ENCODE measurements at places on chromosomes 2 and 18.
A peak's percentile ranks its signal among the peaks of the same experiment; 100 is the strongest.

- no peak for DNase-seq
Observed at GRCh38 chr2:73291461-73292315, 1.7 kb downstream of the EGR4 start.

GRCh38 chr2:36562973-36563532 is 34.9 kb downstream of the FEZ2 start:
- DNase-seq = no peak

- DNase-seq = no peak
Observed at GRCh38 chr2:100743741-100744140, 76.2 kb upstream of the NPAS2 start.

DNA sequence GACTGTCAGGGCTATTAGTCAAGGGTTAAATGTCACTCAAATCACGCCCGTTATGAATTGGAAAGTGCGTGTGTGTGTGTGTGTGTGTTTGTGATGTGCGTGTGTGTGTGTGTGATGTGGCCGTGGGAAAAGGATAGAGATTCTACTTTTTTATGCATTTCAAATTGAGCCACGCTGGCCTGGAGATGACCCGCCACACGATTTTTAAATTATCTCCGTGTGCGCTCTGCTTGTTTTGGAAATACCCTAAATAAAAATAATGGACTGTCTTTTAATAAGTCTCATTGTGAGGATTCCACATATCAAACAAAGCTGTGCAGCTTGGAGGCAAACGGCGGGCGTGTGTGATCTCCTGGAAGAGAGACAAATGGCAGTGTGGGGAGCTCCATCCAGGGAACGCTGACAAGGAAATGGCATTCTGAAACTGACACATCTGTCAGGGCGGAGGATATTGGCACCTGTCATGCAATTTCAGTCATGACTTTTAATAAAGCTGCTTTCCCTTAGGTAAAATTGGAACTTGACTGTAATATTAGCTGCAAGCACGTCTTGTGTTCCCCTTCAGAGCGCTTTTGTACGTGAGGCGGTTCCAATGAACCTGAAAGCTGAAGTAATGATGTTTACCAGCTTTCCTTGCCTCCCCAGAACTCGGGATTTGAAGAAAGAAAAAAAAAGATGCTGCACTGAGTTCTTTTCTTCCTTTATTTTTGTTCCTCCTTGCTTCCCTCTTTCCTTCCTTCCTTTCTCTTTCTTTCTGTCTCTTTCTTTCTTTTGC is 381.8 kb upstream of the SMIM21 start:
- peak; percentile 16 for DNase-seq

DNA sequence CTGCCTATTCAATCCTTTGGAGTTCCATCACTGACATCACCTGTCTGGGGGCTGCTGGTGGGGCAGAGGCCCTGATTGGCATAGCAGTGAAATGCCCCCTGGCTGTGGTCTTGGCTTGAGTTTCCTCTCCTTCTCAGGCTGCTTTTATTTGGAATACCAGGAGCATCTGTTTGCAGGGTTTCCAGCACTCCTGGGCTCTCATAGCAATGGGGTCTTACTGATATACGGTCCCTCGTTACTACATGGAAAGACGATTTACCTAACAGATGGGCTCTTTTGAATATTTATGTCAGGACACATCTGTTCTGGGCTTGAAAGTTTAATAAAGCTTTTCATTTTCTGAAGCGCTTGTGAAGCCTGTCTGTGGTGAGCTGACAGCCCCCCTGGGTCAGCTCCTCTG is 230.3 kb downstream of the SLC4A3 start:
- no peak for DNase-seq

GRCh38 chr2:170335351-170335750 is 157.4 kb downstream of the MYO3B start:
- no peak for DNase-seq

GRCh38 chr2:73830871-73831401 is 2.2 kb downstream of the STAMBP start:
- no peak for DNase-seq

- DNase-seq = peak; percentile 54
Observed at GRCh38 chr2:100610381-100610831, 47.6 kb downstream of the PDCL3 start.

DNA sequence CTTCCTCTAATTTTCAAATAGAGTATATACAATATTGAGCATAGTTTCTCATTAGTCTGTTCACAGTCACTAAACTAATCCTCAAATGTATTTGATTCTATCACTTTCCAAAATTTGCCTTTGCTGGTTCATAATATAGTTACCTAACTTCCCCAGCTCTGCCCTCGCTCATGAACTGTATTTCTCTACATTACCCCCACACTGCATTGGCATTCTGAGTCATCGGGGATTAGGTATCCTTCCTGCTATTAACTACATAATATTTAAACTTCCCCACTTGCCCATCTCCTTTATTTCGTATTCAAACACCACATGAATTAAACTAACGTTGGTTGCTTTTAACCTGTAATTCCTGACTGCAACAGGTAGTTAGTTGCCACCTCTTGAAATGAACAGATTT is 14.8 kb upstream of the CLASP1 start:
- DNase-seq = no peak

GRCh38 chr2:67612576-67613042 is 215.5 kb downstream of the ETAA1 start:
- DNase-seq = no peak

GRCh38 chr2:155633887-155634570 is 698.5 kb downstream of the NR4A2 start:
- no peak for DNase-seq

DNA sequence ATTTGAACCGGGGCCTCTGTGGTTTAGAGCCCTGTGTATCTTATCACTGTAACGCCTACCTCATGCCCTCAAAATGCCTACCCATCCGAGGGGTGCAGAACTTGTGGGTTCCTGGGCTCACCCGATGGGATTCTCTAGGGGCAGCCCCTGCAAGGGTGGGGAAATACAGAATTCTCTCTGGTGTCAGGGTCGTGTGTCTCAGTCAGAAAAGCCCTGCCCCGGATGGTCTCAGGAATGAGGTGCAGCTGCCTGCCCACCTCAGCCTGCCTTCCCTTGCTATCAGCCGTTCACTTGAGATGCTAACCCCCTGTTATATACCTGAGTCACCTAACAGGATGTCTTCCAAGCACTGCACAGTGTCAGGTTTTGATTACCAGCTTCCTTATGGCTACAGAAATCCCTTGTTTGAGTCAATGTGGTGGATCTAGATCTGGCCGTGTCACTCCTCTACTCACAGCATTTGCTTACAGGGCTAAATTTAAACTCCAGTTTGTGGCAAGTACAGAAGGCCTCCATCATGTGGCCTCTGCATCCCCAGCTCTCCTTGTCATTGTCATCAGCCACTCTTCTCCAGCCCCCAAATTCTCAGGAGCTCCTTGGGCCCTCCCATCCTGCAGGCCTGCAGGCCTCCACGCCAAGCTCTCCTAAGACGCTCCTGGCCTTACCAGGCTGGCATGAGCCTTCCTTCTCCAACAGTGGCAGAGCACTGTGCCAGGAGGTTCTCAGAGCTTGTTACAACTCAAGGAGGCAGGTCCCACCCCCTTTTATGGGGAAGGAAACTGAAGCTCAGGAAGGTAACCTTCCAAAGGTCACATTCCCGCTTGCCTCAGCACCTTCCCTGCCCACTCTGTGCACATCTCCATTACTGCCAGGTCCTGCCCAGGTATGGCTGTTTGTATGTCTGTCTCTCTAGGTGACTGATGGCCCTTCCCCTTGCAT is 14.3 kb upstream of the MAP3K2 start:
- peak; percentile 76 for DNase-seq

DNA sequence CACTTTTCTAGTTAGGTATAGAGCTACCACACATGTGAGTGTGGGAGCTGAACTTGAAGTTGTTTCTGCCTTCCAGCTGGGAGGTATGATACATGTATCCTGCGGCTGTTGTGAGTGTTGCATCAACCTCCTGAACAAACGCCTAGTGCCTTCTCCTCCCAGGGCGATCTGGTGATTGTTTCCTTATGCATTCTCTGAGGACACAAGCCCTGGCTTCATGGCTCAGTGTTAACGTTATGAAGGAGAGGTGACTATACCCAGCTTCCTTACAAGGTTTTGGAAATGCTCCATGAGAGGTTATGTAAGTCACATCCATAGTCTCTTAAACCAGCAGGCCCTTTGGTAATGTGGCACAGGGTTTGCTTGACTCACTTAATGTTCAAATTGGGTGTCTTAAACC is 64.9 kb downstream of the SPRED2 start:
- DNase-seq = peak; percentile 36

GRCh38 chr2:96663177-96663576 is 20.6 kb downstream of the FER1L5 start:
- DNase-seq = no peak

DNA sequence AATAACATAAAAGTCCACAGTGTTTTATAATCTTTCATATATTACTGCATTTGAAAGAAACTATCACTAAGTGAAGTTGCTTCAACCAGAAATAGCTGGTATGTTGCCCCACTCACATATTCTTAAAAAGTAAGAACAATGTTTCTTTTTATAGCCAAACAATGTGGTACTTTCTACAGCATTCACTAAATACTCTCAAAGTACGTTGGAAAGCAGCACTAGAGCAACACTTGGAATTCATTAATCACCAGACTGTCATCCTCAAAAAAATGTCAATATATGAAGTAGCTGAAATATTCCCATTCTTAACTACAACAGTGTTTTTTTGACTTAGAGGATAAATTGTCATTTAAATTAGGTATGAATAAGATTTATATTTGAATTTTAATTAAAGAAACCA is 32.8 kb downstream of the COBLL1 start:
- DNase-seq = no peak

DNA sequence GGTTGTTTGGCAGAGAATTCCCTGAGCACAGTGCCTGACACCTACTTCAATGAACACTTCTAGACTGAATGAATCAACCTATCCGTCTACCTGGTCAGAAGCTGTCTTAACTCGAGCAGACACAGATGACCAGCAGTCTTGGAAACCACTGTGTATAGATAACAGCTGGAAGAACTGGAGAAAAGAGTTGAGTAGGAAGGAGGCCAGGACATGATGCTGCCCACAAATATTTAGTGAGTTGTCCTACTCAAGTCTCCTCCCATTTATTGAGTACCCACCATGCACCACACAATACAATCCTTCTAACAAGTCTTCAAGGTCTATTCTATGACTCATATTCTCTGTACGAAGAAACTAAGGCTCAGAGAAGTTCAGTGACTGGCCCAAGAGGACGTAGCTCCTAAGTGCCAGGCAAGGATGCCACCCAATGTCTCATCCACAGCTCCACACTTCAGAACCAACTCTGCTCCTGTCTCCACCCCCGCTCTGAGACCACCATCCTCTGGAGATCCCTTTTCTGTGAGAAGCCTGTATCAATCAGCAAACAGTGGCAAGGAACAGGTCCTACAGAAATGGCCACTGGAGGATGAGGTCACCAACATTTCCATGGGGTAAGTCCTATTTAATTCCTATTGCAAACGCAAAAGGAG is 62.2 kb downstream of the GALNT14 start:
- no peak for DNase-seq

DNA sequence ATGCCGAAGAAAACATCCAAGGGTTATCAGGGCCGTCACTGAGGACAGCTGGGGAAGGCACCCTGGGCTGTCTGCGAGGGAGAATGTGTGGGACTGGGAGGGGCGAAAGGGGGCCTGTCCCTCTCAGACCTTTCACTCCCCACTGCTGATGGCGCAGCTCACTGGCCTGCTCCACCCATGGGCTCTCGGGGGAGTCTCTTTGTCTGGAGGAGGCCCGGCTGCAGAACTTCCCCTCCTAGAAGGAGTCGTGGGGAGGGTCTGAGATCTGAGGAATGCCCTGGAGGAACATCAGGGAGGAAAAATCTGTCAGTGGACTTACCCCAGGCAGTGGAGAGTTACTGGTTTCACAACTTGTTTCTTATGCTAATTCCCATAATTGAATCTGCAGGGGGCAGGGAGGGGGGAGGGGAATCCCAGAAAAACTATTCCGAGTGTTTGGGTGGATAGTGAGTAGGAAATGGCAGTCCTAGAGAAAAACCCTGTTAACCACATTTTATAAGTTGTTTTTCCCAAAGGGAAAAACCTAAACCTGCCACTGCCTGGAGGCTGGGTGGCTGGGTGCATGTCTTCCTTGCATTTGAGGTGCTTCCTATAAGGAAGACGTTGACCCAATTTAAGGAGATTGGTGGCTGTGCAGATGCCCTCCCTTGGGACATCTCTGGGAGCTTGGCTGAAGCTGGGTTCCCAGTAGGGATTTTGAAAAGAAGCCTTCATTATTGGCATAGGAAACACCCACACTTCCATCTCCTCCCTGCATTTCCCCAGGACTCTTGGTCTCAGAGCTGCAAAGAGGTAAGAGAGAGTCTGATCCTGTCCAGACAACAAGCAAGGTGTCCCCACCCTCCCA is 11.7 kb upstream of the SEMA4C start:
- DNase-seq = no peak

DNA sequence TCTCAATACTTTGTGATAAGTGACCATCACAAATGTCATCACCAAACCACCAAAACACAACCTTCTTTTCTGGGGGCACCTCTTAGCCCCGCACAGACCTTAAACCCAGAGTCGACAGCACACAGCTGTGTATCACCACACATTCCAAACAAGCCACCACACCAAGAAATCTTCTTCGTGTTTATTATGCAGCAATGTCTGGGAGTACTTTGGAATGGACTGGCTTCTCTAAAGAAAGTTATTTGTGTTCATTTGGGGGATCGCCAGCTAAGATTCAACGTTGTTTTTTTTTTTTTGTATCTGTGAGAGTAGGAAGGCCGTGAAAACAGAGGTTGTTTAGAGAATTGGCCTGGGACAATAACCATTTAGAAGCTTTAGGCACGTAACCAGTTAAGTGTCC is 1.1 kb upstream of the MTA3 start:
- DNase-seq = no peak

GRCh38 chr2:95012881-95013550 is 12.5 kb upstream of the MAL start:
- no peak for DNase-seq

DNA sequence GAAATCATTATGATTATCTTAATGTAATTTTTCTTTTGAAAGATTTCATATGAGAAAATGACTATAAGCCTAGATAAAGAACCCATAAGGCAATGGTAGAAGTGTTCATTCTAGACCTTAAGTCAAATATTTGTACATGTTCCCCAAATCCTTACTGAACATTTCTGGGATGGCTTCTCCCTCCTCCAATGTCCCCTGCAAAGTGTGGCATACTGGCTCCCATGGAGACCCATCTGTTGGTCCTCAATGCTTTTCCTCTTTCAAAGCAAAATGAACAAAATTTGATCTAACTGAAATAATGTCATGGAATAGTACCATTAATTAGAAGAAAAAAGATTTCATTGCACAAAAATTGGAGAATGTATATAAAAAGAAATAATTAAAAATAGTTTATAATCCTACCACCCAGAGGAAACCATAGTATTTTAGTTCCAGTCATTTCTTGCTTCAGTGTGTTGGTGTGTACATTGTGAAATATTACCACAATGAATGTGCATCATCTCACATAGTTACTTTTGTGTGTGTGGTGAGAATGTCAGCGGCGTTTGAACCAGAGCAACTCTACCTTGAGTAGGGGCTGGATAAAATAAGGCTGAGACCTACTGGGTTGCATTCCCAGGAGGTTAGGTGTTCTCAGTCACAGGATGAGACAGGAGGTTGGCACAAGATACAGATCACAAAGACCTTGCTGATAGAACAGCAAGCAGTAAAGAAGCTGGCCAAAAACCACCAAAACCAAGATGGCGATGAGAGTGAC is 181.3 kb downstream of the UXS1 start:
- DNase-seq = no peak

- DNase-seq = no peak
Observed at GRCh38 chr18:31203794-31204148, 41.1 kb upstream of the DSC1 start.

GRCh38 chr18:49843131-49843530 is 29.8 kb upstream of the ACAA2 start:
- DNase-seq = no peak

All from transverse colon (tissue), 4 donors.